ENCODE measurements at places on chromosomes 6 and 20.

DNA sequence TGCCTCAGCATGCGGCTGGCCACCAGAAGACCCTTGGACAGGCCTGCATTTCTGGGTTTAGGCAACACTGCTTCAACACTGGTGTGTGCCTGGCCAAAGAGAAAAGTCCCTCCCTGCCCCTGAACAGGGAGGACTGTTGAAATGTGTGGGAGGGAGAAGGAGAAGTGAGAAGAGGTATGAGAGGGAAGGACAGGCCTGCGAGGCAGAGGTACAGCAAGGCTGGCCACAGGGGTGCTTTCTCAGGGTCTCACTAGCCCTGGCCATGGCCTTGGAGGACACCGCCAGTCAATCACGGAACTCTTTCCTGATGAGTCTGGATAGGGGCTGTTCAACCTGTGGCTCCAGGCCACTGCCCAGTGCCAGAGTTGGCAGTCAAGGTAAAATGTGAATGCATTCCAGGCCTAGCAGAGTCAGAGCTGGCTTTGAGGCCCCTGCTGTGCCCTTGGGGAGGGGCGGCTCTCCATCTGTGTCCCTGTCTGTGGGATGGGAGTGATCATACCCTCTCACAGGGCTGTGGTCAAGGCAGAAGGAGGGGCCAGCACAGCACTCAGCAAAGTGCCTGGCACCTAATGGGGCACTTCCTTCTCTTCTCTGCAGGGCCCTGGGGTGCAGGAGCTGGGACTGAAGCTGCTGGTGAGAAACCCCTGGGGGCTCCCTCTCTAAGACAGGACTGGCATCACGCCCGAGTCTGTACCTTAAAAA lies 43.2 kb upstream of the CDH22 start:
- no peak for DNase-seq

GRCh38 chr6:100230953-100231316 lies 233.8 kb downstream of the SIM1 start:
- DNase-seq: no peak

- DNase-seq: no peak
These were observed 33.2 kb downstream of the PSMG4 start for GRCh38 chr6:3291987-3292386.

- DNase-seq: peak; percentile 23
These were observed 23.3 kb downstream of the NQO2 start for GRCh38 chr6:3022765-3023662.

DNA sequence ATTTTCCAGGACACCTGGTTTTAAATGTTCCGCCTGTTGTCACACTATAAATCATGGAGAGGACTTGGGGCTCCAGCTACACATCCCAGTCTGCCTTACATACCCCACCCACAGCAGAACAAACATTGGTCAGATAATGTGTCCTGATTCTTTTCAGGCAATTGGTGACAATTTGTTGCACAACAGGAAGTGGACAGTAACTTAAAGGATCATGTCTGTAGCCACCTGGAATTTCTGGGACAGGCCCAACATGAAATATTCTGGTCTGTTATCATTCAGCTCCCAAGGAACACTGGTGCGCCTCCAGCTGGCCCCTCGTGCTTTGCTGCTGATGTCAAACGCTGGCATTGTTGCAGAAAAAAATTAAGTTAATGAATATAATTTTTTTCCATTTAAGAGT lies 117.2 kb downstream of the SOBP start:
- DNase-seq: no peak

DNA sequence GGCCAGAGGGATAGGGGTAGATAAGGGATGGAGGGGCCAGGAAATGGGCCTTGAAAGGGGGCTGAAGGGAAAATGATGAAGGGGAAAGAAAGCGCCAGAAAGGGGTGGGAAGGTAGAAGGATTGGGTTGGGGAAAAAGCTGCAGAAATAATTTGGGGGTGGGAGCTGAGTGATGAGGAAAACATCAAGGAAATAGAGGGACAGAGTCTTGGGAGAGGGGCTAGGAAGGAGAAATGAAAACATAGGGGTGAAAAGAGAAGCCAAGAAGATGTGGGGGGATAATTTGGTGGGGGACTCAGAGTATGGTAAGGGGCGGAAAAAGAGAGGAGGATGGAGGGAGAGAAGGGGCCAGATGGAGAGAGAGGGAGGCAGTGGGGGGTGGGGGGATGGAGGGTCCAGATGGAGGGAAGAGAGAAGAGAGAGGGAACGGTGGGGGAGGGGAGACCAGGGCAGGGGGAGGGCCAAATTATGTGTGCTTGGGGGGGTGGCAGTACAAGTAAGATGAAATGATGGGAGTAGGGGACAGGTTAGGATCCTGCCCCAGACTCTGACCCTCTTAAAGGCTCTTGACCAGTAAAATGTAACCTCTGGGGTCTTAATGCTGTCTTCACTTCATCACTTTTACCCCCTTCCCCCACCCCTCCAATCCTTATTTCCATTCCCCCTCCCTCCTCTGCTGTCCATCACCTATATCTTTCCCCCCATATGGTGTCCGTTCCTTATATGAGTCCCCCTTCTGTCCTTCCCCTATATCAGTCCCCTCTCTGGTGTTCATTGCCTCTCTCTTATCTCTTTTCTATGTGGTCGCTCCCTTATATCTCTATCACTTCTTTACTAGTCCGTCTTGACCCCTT lies 852 bp downstream of the SYNGAP1 start:
- no peak for DNase-seq

DNA sequence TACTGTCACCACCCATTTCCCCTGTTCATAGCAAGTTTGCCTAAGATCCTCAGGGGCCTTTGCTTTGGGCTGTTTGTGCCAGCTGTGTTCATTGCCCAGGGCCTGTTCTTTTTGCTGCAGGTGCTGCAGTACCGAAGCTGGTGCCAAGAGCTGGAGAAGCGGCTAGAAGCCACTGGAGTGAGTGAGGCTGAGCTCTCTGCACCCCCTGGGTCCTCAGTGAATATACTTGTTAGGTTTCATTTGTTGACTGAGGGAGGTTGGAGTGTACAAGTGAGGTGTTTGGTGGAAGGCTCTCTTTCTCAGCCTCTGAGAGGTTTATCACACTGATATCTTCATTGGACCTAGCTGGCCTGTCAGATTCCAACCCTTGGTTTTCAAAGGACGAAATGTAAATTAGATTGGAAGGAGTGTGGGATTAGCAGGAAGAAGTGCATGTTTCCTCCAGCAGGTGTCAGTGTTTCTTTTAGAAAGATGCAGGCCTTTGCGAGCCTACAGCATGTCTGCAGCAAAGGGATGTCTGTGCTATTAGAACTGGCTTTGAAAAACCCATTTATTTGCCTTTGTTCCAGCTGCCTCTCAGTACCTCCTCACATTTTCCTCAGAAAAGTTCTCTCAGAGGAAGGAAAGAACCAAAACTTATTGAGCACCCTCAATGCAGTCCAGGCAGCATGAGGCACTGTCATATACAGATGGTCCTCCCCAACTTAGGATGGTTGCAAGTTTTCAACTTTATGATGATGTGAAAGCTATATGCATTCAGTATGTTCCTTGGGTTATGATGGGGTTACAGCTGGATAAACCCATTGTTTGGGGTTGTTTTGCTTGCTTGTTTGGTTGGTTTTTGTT lies 8.3 kb downstream of the CEP250 start:
- DNase-seq: peak; percentile 55

GRCh38 chr6:12962987-12963386 lies 246.4 kb downstream of the PHACTR1 start:
- DNase-seq: no peak

DNA sequence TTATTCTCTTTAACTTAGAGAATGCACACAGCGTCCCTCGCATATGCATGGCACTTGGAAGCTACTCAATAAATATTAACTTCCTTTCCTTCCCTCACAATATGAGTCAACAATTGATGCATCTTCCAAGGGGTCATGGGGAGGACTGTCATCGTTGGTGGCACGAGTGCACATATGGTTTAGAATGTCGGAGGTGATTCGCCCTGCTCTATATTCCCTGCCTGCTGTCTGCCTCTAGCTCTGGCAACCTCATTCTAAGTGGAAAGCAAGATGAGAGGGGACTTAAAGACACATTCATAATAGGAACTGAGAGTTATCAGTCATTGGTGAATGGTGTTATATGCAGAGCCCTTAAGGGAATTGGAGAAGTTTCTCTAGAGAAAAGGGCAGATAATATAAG lies 44.6 kb downstream of the MAK start:
- DNase-seq: no peak

DNA sequence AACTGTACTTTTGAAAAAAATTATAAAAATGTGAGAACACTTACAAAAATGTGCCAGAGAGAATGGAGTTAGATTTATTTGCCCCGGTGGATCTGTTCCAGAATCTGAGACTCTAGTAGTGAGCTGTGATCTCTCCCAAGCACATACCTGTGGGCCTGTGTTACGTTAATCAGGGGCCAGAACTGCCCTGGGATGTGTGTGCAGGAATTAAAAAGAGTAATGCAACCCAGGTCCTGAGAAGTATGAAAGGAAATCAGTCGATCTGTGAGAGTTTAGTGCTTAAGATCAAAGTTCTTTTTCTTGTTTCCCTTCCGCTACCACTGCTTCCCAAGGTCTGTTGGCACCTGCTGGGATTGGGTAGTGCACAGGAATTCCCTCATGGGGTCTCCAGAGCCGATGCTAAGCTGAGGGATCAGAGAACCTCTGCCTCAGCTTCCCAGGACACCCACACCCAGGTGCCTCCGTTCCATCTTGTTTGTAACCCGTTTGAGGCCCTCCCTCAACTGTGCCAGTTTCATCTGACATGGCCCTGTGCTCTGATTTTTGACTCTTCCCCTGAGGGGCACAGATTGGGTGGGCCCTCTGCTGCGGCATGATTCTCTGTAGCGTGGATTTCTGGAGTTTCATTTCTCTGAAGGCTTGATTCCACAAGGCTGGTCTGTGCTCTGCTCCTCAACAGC lies 87.7 kb downstream of the RREB1 start:
- DNase-seq: no peak

- peak; percentile 51 for DNase-seq
These were observed 1.2 kb downstream of the TAB2 start for GRCh38 chr6:149318581-149319286.

GRCh38 chr6:56387621-56388414 lies 140.4 kb upstream of the COL21A1 start:
- no peak for DNase-seq

DNA sequence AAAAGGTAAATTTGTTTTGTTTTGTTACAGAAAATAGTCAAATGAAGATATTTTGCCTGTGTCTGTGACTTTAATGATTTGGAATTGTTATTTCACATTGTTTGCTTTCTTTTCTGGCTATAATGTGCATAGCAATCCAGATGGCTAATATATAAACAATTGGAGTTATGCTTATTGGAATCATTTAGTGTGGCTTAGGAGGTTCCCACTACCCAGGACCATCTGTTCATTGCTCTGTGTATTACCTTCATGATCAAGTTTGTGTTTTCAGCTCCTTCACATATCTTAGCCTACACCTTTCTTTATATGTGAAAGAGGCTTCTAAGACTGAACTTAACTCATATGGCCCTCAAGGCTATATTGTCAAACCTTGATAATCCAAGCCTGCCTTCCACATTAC lies 232.9 kb downstream of the BCKDHB start:
- DNase-seq: no peak

DNA sequence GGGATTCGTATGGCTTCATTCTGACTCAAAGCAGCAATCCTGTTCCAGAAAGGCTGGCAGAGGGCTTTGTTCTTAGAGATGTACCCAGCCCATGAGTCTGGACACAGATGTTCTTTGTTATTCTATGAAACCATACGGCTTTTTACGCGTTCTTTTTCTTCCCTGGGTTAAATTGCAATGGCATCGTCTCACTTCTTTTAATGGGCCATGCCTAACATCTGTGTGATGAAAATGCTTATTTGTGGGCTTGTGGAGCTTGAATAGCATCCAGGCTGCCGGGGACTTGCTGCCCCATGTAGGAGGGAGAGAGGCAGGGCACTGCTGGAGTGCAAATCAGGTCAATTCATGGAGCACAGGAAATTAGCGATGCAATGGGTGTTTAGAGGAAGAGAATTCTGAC lies 19.4 kb downstream of the FAM50B start:
- DNase-seq: no peak

- no peak for DNase-seq
These were observed 92.6 kb downstream of the YTHDF1 start for GRCh38 chr20:63123331-63123741.

GRCh38 chr6:44338228-44339122 lies 4.0 kb upstream of the SPATS1 start:
- peak; percentile 48 for DNase-seq

GRCh38 chr6:106787327-106788196 lies 158.2 kb downstream of the QRSL1 start:
- no peak for DNase-seq

DNA sequence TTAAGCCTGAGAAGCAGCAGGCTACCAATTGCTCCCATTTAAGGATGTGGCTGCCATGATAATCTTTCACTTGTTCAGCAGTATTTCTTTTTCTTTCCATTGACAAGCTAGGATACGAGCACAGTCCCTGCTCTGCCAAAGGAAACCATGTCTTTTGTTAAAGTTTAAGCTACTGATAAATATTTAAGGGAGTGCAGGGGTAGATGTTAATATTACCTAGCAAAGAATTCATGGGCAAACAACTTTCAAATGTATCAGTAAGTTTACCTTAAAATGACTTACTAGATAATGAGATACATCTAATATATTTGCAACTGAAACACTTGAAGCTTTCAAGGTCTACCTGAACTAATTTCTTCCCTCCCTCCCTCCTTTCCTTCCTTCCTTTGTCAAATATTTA lies 77.3 kb downstream of the OPN5 start:
- no peak for DNase-seq

DNA sequence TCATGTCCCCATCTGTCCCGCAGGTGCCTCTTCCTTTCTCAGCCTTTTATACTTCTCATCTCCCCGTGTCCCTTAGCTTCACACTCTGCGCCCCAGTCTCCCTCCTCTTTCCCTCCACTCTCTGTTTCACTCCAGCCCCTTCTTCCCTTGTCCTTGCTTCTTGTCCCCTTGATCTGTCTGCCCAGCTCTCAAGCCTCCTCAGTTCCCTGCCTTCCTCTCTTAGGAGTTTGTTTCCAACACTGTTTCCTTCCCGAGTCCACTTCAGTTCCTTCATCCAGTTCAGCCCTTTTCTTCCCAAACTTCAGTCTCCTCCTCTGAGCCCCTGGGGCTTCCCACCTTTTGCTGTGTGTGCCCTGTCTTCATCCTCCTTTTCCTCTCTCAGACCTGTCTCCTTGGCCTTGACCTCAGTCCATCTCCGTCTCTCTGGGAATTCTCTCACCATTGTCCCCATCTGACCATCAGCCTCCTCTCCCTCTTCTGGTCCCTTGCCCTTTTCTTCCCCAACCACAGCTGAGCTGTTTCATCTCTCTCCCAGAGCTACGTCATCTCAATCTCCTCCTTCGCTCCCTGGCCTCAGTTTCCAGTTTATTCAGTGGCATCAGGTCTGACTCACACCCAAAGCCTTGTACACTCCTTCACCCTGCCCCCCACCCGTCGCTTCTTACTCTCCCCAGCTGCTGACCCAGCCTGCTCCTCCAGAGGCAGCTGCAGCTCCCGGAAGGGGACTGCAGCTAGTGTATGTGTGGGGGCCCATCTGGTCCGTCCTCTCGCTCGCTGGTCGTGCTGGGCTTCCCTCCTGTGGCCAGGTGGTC lies 2.7 kb upstream of the DDR1 start:
- DNase-seq: no peak

DNA sequence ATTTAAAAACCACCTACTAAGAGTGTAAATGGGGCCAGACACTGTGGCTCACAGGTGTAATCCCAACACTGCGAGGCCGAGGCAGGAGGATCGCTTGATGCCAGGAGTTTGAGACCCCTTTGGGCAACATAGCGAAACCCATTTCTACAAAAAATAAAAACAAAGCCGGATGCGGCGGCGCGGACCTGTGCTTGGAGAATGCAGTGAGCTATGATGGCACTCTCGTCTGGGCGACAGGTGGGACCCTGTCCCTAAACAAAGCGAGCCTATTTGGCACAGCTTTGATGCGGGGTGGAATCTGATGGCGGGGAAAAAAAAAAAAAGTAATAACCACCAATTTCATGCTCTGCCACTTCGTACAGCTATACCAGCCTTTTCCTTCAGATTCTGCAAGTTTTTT lies 1.1 kb downstream of the TCP1 start:
- DNase-seq: peak; percentile 8
